Kidney epithelial cell (primary cell): ENCODE measurements at places on chromosomes 11 and 22.

DNA sequence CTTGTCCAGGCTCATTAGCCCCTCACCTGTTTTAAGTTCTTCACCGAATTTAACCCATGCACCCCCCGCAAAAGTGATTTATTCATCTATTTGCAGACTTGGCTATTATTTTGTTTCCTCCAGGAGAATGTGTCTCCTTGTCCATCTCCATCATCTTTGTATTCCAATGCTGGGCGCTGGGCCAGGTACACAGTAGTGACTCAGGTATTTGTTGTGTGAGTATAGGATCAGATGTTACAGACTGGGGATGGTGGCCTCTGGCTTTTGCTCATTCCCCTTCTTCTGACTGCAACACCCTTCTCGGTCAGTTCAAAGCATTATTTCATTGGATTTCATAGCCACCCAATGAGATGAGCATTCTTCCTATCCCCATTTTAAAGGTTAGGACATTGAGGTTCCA, 408.2 kb downstream of the MN1 start:
- no peak for DNase-seq

DNA sequence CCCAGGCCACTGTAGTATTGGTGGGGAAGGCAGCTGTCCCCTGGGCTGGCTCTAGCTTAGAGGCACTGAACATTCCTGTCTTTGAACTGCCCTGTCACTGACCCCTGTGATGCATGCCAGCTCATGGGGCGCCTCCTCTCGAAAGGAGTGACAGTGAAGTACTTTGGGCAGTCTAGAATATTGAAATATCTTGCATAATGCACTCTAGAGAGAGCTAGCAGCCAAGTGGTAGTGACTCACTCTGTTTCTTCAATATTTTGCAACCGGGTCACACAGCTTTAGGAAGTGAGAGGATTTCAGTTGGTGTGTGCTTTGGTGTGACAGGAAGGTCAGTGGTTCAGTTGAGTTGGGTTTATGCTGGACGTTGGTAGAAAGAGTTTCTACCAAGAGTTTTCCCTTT, 35.5 kb upstream of the ST14 start:
- DNase-seq, result peak; percentile 61

- DNase-seq, result no peak
Observed at GRCh38 chr22:16801088-16801487, 24.1 kb downstream of the XKR3 start.

DNA sequence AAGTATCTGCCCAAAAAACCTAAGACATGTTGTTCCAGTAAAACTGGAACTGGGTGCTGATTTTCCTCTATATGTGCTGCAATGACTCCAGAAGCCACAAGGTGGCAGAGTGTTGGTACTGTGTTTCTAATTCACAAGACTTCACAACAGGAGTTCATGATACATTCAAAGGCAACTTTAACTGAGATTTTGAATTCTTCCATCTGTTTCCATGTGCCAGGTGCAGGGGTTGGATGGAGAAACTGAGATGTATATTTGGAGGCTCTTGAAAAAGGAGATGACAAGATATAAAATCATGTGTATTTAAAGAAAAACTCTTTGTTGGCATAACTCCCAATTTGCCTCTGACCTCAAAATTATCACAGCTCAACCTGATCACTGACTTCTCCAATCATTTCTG, 1098.6 kb upstream of the CCDC90B start:
- DNase-seq, result peak; percentile 10

DNA sequence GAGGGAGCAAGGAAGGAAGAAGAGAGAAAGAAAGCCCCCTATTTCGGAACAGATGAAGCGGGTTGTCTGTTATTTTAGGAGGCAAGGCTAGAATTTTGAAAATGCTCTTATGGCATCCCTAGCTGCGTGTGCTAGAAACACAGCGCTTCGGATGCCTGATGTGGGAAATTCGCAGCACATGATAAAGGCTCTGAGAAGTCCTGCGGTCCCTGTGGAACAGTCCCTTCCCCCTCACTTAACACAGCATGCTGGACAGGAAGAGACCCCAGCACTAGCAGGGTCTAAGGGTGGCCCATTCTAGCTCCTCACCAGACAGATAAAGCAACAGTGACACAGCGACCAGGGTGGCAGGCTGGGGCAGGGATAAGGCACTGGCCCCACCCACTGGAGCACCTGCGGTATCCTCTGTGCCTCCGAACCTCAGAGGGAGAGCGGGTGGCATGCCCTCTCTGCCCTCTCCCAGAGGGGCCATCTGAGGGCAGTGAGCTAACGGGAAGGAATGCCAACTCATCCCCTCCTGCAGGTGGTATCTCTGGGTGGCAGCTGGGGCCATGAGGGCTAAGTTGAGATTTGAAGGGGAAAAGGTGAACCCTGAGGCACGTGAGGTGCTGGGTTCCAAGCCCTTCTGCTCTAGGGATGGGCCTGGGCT, 75.7 kb downstream of the SCUBE1 start:
- DNase-seq, result no peak
